Activated CD4-positive, alpha-beta T cell treated with anti-CD3 and anti-CD28 coated beads for 24 hours (primary cell): ENCODE measurements at places on chromosomes 1 and 21.
A peak's percentile ranks its signal among the peaks of the same experiment; 100 is the strongest.

GRCh38 chr1:2174348-2175054 lies 20.1 kb downstream of the FAAP20 start:
- peak; percentile 31 for DNase-seq

- no peak for DNase-seq
Observed at GRCh38 chr1:186403632-186404031, 28.0 kb downstream of the ODR4 start.

DNA sequence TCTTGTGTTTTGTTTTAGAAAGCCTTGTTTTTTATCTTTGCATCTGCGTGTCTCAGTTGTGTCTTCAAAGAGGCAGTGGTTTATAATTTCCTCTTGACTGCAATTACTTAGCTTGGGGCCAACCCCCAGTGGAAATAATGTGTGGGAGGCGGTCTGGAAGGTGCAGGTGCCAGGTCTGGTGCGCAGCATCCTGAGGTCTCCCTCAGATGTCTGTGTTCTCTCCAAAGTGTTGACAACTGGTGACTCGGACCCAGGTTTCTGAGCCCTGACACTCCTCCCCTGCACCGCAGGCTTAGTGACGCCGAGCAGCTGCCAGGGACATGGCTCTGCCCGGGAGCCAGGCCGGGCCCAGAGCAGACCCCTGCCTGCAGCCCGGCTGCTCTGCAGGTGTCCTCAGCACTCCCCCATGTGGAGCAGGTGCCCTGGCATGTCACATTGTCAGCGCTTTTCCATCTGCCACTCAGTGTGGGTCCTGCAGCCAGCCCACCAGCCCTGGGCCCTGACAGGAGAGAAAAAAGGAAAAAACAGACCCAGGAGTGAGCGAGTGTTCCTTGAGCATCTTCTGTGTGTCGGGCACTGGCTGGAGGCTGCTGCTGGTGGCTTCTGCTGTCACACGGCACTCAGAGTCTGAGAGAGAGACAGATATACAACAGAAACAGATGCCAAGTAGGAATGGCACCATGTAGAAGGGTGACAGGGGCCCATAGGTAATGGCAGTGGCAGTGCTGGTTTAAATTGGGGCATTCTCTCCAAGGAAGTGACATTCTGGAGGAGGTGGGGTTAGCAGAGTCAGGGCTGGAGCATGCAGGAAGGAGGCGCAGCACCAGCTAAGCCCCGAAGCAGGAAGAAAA lies 24.8 kb upstream of the SELENON start:
- DNase-seq: peak; percentile 60

- no peak for DNase-seq
Observed at GRCh38 chr1:113256348-113256729, 134.0 kb upstream of the MAGI3 start.

DNA sequence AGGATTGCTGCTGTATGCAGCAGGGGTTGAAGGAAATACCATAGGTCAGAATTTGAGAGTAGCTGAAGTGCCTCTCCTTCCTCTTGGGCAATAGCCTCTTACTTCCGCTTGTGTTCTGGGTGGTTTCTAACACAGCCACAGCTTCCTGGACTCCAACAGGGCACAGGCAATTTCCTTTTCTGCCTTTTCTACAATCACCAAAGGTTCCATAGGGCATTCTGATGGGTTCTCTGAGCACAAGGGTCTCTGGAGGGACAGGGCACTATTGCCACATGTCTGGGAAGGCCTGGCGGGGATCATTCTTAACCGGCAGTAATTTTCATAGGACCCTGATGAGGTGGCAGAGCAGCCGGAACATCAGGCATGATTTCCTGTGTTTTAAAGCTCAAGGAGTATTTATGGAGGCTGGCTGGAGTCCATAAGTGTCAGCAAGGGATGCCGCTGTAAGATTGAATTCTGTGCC lies 5.5 kb upstream of the AGTRAP start:
- DNase-seq: no peak

GRCh38 chr1:53398091-53398490 lies 61.1 kb upstream of the DMRTB1 start:
- DNase-seq: no peak

- no peak for DNase-seq
Observed at GRCh38 chr1:222223010-222223409, 324.9 kb downstream of the HHIPL2 start.

DNA sequence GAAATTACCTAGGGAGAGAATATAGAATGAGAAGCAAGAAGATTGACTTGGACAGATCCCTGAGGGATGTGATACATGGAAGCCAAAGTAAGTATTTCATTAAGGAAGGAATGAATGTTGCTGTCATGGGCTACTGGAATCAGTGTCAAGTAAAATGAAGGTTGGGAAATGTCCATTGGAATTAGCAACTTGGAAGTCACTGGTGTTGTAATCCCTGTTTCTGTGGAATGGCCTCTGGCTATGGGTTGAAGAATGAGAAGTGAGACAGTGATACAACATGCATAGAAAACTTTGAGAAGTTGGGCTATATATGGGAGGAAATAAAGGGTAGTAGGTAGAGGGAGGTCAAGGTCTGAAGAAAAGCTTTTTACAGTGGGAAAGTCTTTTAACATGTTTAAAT lies 54.7 kb downstream of the CCDC18 start:
- no peak for DNase-seq

DNA sequence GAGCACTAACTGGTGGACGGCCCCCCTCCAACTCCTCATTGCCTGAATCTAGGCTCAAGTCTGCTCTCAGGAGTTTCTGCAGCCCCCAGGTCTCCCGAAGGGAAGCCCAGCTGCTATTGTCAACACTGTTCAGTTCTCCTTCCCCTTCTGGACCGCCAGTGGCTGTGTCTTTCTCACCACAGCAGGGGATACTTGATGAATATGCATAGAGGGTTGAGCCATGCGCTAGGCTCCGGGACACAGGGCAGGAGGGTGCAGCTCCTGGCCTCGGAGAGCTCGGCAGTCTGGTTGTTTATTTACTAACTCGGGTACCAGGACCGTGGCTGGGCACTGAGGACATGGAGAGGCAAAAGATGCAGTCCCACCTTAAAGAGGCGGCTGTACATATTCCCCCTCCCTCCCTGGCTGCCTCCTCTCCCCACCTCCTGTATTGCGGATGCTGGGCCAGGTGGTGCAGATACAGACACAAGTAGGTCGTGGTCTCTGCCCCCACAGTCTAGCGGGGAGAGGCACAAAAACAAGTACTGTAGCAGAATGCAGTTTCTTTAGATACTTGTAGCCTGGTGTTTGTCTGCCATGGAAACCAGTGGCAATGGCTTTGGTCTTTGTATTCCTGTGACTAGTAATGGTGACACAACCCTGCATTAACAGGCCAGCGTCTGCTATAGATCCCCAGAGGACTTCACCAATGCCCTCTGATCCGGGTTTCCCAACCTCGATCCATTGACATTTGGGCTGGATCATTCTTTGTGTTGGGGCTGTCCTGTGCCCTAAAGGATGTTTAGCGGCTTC lies 26.2 kb downstream of the ARHGEF10L start:
- DNase-seq: no peak

DNA sequence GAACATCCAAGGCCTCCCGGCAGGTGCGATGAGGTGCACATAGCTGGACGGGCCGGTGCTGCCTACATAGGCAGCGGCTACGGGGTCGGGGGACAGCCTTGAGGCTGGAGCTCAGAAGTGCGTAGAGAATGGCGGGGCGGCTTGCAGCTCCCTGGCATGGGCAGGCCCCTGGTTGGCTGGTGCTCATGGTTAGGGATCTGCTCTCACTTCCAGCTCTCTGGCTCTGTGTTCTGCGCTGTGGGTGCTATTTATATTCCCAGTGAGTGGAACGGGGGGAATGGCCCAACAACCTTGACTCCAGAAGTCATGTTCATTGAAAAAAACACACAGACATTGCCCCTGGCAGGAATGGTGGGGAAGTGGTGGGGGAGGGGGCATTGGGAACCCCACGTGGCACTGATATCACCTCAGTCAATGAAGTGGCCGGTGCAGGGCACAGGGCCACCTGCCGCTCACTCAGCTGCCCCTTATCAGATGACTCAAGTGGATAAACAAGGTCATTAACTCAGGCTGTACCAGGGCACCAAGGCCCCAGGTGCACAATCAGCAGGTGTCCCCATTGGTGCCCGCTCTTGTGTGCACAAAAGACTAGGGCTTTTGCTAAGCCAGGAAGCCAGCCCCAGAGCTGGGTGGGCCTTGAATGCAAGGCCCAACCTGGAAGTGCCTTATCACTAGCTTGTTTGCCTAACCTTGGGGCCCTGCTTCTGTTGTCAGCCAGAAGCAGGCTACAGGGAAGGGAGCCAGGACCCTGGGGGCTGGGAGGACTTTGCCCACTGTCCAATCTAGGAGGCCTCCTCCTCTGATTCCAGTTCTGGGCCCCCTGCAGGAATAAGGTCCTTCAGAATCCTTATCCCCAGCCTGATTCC lies at the start of gene NR0B2:
TSS of gene NR0B2 (minus strand) at position 222 of the 866 bp plus-strand sequence. CDS start at position 187, 35 bp downstream.
- no peak for DNase-seq

GRCh38 chr1:14924455-14925331 lies 228.9 kb upstream of the TMEM51 start:
- peak; percentile 2 for DNase-seq

- no peak for DNase-seq
Observed at GRCh38 chr1:30058970-30059369, 664.4 kb downstream of the MATN1 start.

DNA sequence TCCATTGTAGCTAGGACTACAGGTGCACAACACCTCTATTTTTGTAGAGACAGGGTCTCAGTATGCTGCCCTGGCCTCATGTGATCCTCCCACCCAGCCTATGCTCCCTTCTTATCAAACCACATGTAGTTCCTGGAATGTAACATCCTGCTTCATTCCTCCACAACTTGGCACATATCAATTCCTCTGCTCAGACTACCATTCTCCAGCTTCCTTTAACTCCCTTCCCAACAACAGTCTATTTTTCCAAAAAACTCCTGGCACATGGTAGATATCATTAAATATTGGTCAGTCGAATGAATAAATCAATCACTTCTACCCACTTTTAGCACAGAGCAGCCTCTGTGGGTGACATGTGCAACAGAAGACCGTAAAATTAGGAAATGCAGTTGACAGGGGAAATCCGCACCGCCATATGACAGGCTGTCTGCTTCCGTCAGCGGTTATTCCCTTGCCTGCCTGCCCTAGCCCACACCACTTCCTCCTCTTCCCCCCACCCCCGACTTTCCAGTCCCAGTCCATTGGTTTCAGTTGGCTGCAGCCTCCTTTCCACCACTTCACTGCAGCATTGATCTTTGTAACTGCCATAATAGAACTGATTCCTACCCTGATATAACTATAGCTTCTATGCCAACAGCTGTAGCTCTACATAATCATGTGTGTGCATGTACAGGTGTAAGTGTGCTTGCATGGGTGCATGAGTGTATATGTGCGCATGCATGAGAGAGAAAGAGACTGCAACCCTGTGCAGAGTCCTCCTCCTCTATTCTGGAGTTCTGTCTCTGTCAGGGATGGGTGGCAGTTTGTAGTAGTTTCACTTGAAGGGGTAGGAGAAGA lies 6.8 kb upstream of the AKR1A1 start:
- peak; percentile 62 for DNase-seq

GRCh38 chr1:117632269-117633067 lies 26.6 kb downstream of the TENT5C start:
- no peak for DNase-seq

- no peak for DNase-seq
Observed at GRCh38 chr1:167469280-167469965, 48.9 kb downstream of the CD247 start.

- no peak for DNase-seq
Observed at GRCh38 chr1:97123717-97124431, 402.3 kb downstream of the PTBP2 start.

GRCh38 chr1:165056914-165057313 lies 299.6 kb downstream of the LMX1A start:
- DNase-seq: no peak

GRCh38 chr1:228922722-228923376 lies 187.6 kb downstream of the RHOU start:
- no peak for DNase-seq

DNA sequence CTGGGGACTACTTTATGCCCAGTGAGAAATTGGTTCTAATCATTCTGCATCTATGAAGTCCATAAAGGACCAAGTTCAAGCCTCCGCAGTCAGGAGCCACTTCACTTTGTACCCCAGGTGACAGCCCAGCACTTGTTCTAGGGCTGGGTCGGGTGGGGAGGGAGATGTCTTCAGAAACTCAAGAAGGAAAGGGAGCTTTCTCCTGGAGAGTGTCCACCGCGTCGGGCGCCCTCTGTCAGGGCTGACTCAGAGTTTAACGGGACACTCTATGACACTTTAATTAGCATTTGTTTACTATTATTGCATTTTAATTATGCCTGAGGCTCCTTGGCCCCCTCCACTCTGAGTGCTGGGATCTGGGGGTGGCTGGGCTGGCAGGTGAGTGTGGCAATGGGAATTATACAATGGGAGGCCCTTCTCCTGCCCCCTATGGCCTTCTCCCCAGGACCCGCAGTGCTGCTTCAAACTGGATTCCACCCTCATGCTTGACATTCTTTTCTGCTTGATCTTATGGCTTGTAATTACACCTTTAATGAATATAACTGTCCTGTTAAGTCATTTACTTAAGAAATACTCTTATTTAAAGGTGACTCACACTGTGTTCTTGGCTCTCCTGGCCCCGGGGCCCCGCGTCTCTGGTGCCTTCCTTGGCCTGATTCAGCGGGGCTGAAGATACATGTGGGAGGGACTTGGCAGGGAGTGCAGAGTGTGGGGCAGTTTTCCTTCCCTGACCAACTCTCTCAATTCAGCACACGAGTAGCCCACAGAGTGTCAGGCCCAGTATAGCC lies 136.6 kb downstream of the PLXNA2 start:
- DNase-seq: no peak

GRCh38 chr21:46265736-46266525 lies 19.5 kb downstream of the MCM3AP start:
- DNase-seq: no peak

GRCh38 chr1:76929136-76929535 lies 61.9 kb downstream of the ST6GALNAC5 start:
- DNase-seq: no peak

GRCh38 chr1:235998812-235999211 lies 66.1 kb downstream of the NID1 start:
- DNase-seq: no peak

DNA sequence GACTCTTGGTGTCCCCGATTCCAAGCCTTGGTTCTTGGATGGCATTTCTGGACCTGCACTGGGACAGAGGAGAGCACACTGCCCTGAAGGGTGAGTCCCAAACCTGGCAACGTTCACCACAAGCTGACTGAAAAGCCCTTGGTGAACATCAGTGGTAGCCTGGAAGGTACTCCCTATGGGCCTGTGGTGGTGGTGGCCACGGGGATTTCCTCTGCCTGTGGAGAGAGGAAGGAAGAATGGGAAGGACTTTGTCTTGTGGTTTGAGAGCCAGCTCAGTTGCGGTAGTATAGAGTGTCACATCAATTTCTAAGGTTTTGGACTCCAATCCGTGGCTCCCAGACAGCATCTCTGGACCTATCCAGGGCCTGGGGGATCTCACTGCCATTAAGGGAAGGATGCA lies 50.7 kb downstream of the DNAH14 start:
- no peak for DNase-seq

GRCh38 chr1:225508538-225509375 lies 80.9 kb upstream of the LBR start:
- no peak for DNase-seq

DNA sequence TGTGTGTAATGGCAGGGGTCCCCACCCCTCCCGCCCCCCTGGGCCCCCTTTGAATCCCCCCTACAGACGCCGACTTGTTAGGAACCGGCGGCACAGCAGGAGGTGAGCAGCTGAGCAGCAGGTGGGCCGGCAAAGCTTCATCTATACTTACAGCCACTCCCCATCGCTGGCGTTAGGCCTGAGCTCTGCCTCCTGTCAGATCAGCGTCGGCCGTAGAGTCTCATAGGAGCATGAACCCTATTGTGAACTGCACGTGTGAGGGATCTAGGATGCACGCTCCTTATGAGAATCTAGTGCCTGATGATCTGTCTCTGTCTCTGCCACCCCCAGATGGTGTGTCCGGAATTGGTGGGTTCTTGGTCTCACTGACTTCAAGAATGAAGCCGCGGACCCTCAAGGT lies 14.9 kb upstream of the VPS26C start:
- no peak for DNase-seq

GRCh38 chr1:19309123-19309813 lies 2.7 kb downstream of the AKR7A2 start:
- DNase-seq: no peak
